Dermis blood vessel endothelial cell (primary cell): ENCODE measurements at places on chromosomes 7 and 10. TPM values are rescaled to one million over a fixed set of nuclear protein-coding genes. Genes with fewer than 3 reads are reported as not detected.

DNA sequence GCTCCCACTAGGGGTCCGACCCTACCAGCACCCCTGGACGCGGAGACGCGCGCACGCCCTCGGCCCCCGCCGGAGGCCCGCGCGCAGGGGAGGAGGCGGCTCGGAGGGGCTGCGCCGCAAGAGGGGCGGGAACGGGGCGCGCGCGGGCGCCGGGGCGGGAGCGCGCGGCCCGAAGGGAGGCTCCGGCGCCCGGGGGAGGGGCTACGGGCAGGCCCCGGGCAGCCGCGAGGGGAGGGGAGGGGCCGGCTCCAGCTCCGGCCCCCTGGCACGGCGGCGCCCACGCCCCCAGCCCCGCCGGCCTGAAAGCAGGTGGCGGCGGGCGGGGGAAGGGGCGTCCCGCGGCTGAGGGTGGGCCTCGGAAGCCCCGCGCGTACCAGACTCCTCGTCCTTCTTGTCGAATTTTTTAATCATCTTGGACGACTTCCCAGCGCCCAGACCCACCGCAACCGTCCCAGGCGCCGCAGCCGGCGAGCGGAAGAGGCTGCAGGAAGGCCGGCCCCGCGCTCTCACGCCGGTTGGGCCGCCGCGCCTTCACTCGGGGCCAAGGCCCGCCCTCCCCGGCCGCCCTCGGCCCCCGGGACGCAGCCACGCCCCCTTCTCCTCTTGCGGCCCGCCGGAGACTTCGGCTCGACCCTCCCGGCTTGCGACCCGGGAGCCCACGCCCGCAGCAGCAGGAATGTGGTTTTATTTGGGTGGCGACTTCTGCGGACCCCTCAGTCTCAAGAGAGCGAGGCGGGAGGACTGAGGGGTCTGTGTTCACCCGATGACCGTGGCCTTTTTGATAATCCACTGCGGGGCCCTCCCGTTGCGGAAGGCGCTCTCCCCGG, at the start of gene COPG2:
Gene COPG2, minus strand, starts transcription at position 491 of the 827 bp plus-strand sequence. Its CDS starts 80 bp downstream, at position 411.
- peak; percentile 90 for DNase-seq

- DNase-seq = no peak
These were observed 75.9 kb downstream of the HIBADH start for GRCh38 chr7:27586825-27587224.

The SFR1 gene
- 7.0 and 10.0 TPM in 2 replicates for total RNA-seq

The TMEM270 gene
- not detected in 2 replicates for total RNA-seq

DNA sequence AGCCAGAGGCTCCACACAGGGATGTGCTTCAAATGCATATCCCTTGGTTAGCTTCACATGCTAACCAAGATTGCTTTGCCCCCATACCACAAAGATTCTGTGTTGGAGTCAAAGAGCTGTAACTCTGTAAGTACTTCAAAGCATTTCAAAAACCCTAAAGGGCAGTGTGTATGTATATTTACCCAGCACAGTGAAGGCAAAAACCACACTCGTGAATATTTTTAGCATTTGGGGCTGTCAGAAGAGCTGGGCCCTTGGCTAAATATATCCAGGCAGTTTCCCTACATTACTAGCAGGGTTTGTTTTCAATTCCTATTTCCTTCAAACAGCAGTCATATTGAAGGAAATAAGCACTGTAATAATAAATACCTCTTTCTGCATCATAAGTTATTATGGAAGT, 84.2 kb upstream of the STEAP1B start:
- DNase-seq = no peak

DNA sequence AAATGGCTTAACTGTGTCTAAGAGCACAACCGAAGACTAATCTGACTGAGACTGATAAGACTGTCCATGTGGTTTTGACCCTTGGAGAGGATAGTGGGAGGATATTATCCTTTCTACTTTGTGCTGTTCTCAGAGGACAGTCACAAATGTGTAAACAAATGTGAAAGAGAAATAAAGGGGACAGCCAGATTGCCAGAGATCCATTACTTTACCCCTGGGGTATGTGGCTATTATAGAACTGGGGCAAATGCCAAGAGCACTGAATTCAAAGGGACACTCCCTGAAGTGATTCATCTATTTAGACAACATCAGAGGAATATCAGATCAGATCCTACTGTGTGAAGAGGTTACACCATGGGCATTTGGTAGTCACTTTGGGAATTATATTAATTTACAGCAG, 154.7 kb downstream of the RNLS start:
- no peak for DNase-seq

DNA sequence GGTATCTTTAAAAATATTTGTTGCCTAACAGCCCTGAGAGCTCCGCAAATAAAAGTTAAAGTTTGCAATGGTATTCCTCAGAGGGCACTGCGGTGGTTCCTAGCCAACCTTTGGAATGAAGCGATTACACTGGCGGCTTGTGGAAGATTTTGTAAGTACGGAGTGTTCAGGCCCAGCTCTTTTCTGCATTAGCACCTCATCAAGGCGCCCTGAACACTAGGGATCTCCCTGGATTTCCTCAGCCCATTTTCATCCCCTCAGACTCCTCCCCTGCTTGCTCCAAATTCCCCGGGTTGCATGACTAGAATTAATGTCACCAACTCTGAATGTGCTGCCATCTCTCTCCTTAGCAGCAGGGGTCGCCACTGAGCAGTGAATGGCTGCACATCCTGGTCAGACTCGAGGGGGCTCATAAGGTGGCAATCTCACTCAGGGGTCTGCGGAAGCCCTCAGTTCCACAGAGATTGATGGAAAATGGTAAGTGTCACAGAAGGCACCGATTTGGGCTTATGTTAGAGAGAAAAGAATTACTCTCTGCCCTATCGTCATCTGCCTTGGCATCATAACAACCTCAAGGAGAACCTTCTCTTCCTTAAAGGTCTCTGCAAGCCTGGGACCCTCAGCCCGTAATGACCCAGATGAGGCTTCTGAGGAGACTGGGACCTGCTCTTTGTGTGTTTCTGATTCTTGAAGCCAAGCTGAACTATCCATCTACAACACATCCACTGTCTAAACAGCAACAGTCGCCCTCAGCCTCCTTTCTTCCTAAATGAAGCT, 262.8 kb upstream of the AOAH start:
- DNase-seq = peak; percentile 72

The MYL10 gene
- not detected in 2 replicates for total RNA-seq

The AKR1E2 gene
- 9.6 and 85.6 TPM in 2 replicates for total RNA-seq

The TRPV6 gene
- total RNA-seq = not detected in 2 replicates

DNA sequence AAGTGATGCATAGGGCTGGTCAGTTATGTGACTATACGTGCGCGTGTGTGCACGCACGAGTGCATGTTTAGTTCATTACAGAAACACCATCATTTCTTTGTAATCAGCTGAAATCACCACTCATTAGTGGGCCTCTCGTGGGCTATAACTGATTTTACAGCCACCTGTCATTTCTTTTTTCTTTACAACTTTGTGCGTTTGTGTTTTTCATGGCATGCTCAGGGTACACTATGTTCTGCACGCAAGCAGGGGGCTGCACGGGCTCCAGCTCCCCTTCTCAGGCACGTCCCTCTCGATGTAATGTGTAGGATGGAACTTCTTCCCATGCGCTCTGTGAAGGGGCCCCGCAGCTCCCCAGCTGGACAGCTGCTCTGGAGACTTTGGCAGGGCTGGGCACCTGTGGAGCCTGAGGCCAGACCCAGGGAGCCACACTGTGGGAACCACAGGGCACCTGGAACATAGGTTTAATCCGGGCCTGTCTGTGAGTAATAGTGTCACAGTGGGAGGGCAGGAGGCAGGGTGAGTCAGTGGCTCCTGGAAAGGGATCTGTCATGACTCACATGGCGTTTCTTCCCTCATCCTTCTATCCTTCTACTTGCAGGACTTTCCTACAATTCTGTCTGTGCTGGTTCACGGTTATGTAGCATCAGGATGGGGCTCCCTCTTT, 4.9 kb downstream of the GCK start:
- DNase-seq = peak; percentile 37

DNA sequence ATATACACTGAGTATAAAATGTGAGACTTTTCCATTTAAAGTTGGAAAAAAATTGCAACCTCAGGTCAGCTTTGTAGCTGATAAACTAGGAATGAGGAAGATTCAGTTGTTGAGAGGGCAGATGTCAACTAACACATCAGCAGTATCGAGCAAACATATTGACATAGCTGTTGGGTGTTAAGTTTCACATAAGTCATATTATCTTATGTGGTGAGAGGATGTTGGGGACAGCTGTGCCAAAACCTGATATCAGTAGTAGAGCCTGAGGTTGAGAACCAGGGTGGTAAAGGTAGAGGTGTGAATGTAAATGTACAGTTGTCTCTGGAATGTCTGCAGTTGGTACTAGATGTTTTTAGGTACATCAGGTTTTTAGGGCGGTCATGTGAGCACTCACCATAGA, 5.0 kb downstream of the ZRANB1 start:
- no peak for DNase-seq
